ENCODE measurements at places on chromosomes 2 and 18.

GRCh38 chr18:58024139-58024538 lies 19.9 kb upstream of the NEDD4L start:
- no peak for DNase-seq

DNA sequence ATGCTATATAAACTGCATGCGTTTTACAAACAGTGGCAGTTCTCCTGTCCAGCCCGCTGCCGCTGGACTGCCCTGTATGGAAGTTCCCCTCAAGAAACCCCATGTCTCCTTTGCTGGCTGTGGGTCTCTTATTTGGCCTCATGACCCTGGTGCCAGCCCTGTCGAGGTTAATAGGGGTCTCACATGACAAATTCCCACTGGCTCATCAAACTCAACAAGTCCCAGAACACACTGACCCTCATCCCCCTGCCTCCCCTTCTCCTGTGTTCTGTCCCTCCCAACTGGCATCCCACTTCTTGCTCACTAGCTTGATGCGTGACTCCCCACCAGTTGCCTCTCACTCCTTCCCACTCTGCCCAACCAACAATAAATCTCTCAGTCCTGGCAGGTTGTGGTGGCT lies 137.6 kb upstream of the HS6ST1 start:
- no peak for DNase-seq

GRCh38 chr2:124001696-124002430 lies 23.2 kb upstream of the CNTNAP5 start:
- no peak for DNase-seq

DNA sequence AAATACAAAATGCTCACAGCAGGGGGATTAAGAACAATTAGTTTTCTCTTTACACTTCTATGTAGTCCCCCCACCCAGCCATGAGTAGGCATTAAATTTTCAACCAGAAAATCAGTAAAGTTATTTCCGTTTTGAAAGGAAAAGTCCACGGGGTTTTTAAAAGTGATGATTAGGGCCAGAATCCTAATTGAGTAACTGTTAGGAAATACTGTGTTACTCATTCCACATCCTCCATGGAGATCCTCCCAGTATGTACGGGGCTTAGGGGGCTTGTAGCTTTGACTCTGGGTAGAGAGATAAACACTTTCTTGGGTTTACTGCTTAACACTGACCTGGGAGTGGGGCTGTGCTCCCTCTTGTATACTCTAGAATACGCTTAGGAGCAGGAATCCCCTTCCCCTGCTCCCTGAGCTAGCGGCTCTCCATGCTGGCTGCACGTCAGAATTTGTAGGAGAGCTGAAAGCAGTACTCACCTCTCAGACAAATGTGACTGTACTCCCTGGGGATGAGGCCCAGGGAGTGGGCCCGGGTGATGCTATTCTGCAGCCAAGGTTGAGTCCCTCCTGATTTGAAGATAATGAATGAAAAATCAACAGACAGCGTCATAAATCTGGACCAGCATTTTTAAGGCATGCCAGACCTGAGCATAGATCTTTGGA lies 100.5 kb downstream of the SLC4A3 start:
- DNase-seq = no peak

DNA sequence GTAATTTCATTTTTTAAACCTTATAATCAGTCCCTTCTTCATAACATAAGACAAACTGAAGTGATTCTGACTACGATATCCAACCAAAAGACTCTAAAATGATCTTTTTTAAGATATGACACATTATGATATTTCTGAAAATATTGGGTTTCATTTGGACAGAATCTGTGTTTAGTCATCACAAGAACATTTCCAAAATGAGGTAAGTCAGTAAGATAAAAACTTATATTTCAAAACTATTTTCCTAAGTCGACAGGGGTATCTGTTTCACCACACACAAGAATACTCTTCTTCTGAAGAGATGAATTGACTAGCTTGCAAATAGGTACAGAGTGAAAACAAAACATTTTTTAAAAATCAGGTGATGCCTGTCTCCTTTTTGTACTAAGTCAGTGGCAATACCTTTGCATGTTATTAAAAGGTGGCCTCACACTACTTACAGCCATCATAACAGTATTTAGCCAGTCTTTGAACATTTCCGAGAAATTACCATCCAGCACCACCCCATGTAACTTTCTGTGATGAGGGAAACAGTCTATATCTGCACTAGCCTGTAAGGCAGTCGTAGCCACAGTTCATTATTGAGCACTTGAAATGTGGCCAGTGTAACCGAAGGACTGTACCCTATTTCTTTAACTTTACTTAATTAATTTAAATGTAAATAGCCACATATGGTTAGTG lies 13.5 kb downstream of the STK39 start:
- no peak for DNase-seq

GRCh38 chr2:200765139-200765951 lies 46.4 kb upstream of the BZW1 start:
- DNase-seq = no peak

- no peak for DNase-seq
Measured at GRCh38 chr2:241036964-241037421, 38.6 kb downstream of the SNED1 start.

DNA sequence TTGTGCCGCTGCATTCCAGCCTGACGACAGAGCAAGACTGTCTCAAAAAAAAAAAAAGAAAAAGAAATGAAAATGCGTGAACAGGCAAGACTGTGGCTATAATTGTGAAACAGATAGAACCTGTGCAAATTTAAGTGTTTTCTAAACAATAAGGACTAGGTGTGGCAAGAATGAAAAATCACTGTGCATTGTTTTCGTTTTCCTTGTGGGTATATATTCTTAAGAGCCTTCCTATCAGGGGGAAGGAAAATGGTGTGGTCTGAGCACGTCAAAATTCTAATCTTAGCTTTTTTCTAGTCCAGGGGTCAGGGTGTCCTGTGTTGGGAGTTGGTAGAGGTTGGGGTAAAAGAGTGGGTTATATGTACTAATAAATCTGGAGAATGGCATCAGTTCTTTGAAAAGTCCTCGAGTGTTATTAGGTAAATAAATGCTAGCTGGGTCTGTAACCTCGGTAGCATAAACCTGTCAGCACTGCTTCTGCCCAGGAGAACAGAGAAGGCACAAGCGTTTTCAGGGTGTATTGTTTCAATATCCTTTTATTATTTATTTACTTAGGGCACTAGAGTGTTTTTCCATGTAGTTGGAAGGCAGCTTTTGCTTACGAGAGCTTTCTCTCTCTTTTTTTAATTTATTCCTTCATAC lies 11.6 kb downstream of the ATP6V1C2 start:
- no peak for DNase-seq

DNA sequence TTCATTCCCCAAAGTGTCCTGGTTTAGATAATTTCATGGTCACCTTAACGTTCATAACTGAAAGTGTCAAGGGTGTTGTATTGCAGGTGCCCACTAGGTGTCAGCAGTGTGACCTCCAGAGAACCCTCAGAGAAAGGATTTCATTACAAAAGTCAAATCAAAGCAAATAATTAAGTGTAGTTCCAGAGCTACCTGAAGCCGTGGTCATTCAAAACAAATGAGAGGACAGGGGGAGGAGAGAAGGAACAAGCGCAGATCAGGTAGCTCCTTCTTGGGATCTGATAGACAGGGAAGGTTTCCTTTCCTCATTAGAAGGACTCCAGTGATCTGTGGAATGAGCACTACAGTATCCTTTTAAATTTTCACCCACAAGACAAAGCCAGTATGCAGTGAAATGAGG lies at the start of gene SLC9A4:
Gene SLC9A4, plus strand, starts transcription at position 207 of the 400 bp plus-strand sequence. CDS start 534 bp downstream, outside the sequence.
- peak; percentile 49 for DNase-seq

DNA sequence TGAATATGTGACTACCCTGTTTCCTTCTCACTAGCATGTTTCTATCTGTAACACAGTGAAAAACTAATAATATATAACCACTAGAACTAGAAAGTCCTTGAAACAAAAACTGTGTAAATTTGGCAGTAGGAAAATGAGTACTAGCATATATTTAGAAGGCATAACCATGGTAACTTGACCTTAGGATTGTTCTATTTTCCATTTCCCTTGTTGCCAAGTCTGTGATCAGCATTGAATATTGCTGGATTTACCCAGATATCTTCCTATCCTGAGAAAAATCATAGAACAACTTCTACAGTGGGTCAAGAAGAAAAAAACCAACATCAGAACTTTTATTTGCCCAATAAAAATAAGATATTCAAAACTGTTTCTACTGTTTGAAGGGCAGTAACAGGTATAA lies 563.9 kb upstream of the NRXN1 start:
- DNase-seq = no peak

Measured in endothelial cell (in vitro differentiated cells).